ENCODE measurements at places on chromosomes 16 and 17. TPM values are rescaled to one million over a fixed set of nuclear protein-coding genes. Genes with fewer than 3 reads are reported as not detected.

Gene MTSS2
- 9.4 TPM for total RNA-seq

GRCh38 chr17:9009096-9009495, 12.2 kb upstream of the NTN1 start:
- H3K4me1 ChIP-seq: no peaks in the 10 kb centered on the region
- peaks cover 22% of the 10 kb centered on the region for H3K27me3 ChIP-seq
- DNase-seq: no peak
- no peak overlapping the region for H3K4me3 ChIP-seq
- H3K27ac ChIP-seq: no peak overlapping the region

DNA sequence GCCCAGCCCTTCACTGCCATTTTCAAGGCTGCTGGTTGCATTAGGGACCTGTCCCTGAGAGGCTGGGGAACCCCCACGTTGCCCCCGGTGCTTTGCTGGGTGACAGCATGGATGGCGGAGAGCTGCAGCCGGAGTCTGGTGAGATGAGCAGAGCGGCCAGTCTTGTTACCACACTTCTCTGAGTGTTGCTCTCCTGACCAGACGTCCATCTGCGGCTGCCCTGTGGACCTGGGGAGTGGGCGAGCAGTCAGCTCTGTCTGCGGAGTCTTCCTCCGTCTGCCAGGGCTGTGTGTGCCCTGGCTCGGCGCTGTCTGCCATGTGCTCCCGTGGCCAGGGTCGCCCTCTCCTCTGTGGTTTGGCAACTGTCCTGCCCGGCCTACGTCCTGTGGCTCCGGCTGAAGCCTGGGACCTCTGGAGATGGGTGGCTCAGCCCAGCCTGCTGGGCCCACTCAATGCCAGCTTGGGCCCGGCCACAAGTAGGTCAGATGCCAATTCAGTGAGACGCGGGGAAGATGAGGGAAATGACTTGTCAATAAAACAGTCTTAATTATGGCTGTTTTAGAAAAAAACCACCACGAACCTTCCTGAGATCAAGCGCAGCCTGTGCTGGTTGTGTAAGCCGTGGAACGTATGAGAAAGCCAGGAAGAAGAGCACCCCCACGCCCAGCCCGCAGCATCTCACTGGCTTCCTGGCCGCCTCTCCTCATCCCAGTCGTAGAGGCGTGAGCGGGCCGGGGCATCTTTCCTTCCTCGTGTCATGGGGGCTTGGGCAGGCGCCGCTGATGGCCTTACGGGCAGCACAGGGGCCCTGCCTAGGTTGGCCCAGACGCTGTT, 7.9 kb downstream of the KCTD5 start:
- H3K27ac ChIP-seq: no peak overlapping the region
- DNase-seq: no peak
- H3K27me3 ChIP-seq: no peaks in the 10 kb centered on the region
- peaks cover 8% of the 10 kb centered on the region for H3K4me1 ChIP-seq

Gene CD300A
- total RNA-seq: 6.2 TPM

DNA sequence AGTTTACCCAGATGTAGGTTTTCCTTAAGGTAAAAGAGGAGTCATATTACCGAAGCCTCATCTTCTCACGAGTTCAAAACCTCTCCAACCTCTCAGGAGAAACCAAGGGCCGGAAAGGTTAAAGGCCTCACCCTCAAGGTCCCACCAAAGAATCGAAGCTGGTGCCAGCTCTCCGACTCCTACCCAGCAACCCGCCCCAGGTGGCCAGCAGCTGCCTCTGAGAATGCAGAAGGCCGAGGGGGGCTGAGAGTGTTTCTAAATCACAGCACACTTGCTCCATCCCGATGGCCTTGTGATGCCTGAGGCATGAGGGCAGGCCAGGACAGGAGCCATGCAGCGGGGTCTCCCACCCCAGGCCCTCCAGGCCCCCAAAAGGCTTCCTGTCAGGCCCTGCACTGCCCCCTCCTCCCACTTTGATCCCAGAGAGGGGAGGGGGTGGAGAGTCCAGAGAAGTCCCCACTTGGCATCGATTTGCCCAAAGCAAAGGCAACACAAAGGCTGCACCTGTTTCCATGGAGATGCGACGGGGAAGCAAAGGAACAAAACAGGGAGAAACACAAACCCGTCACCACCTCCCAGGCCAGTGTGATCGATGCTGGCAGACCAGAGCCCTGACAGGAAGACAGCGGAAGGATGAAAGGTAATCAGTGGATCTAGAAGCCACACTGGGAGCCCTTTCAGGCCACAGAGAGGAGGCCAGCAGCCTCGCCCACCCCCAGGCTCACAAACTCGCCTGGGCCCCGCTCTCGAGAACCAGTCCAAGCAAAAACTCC, 39.0 kb downstream of the CUEDC1 start:
- H3K4me3 ChIP-seq: no peak overlapping the region
- H3K4me1 ChIP-seq: peaks cover 10% of the 10 kb centered on the region
- H3K27me3 ChIP-seq: no peaks in the 10 kb centered on the region

Gene MVP
- total RNA-seq: 132 TPM

DNA sequence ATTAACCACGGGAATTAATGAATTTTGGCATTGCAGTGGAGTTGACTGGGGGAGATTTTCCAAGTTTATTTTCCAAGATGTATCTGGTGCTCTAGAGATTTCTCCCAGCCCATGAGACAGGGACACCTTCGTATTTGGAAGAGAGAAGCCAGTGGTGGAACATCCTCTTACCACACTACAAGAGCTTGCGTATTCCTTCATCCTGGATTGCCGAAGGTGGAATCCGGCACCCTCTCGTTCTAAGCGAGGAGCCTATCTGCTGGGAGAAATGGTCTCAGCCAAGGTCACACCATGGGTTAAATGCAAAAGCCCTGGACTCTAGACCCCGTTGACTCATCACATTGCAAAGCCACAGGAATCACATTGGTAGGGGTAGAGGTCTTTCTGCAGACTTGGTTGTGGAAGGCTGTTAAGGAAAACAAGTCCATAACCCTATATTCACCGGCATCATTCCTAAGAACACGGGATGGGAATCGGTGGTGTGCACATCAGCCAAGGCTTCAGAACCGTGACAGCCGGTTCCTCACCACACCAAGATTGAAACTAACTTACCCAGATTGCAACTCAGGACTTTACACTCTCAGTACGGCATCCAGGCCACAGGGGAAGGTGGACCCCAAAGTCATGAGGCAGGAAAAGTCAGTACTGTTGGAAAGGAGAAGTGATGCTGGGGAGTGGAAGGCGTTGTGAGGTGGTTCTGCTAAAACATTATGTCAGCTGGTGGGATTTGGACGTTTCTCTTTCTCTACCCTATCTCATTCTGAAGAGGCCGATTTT, 259.8 kb downstream of the CPPED1 start:
- H3K36me3 ChIP-seq: no peaks in the 10 kb centered on the region
- H3K4me3 ChIP-seq: no peak overlapping the region
- H3K27ac ChIP-seq: no peak overlapping the region
- DNase-seq: no peak

- H3K27me3 ChIP-seq: no peaks in the 10 kb centered on the region
- no peak for DNase-seq
- H3K4me1 ChIP-seq: no peaks in the 10 kb centered on the region
- H3K27ac ChIP-seq: no peak overlapping the region
- H3K4me3 ChIP-seq: no peak overlapping the region
- H3K36me3 ChIP-seq: no peaks in the 10 kb centered on the region
Observed at GRCh38 chr17:19785854-19786253, 37.8 kb upstream of the ALDH3A1 start.

- no peak overlapping the region for H3K4me3 ChIP-seq
- H3K27me3 ChIP-seq: no peaks in the 10 kb centered on the region
- H3K27ac ChIP-seq: no peak overlapping the region
- no peak for DNase-seq
- H3K4me1 ChIP-seq: no peaks in the 10 kb centered on the region
- H3K36me3 ChIP-seq: no peaks in the 10 kb centered on the region
Observed at GRCh38 chr17:58228679-58229078, 9.6 kb upstream of the MKS1 start.

GRCh38 chr16:49921791-49922456, 66.0 kb upstream of the ZNF423 start:
- no peaks in the 10 kb centered on the region for H3K36me3 ChIP-seq
- H3K27me3 ChIP-seq: no peaks in the 10 kb centered on the region
- H3K27ac ChIP-seq: no peak overlapping the region
- H3K4me1 ChIP-seq: no peaks in the 10 kb centered on the region

- H3K27ac ChIP-seq: no peak overlapping the region
- DNase-seq: no peak
- no peaks in the 10 kb centered on the region for H3K4me1 ChIP-seq
- H3K4me3 ChIP-seq: no peak overlapping the region
- no peaks in the 10 kb centered on the region for H3K27me3 ChIP-seq
Observed at GRCh38 chr17:42040818-42041217, 9.6 kb downstream of the C17orf113 start.

DNA sequence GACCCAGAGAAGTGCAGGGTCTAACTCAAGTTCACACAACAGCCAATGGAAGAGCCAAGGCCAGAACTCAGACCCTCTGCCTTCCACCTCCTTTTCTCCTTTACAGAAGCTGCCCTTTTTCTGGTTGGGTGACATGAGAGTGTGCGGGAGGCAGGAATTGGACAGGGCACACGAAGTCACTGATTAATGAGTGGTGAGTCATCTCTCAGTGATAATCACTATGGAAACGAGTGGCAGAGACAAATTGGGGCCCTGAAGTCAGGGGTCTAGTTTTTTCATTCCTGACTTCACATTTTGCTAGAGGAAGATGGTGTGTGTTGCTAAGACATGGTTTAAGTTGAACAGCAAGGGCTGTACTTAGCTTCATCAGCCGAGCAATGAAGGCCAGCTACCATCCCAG, 312.7 kb upstream of the CCL2 start:
- no peak overlapping the region for H3K27ac ChIP-seq
- no peak for DNase-seq
- no peak overlapping the region for H3K4me3 ChIP-seq
- H3K4me1 ChIP-seq: no peaks in the 10 kb centered on the region

DNA sequence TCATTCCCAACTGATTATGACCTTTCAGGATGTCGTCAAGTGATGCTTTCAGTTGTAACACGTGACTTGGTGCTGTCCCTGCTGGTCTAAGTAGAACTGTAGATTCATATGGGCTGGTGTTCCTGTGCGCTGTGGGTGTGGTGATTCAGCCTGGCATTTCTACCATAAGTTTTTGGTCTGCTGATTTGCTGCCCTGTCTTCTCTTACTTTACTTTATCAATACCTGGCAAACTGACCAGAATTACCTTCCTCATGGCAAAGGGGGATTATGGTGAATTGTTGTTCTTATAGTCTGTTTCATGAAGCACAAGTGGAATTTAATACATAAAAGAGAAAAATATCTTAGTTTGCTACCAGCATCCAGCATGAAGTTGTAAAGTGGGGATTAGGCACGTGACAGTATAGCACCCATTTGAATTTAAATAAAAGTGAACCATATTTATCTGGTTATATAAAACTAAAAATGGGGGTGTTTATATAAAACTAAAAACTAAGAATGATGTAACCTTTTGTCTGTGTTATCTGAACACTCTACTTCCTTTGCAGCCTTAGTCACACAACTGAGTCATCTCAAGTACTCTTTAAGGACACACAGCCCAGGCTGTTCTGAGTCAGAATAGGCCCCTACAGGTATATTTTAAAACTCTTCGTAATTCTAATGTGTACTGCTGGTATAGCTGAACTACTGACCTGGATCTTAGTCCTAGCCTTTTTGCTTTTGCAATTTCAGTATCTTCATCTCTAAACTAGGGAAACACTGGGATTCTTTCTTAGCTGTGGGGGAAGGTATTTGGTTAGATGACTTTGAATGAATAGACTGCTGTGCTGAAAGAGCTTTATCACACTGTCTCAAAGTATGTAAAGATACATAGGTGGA, 28.3 kb downstream of the TTC19 start:
- no peak for DNase-seq
- no peak overlapping the region for H3K4me3 ChIP-seq
- H3K27me3 ChIP-seq: no peaks in the 10 kb centered on the region
- H3K4me1 ChIP-seq: no peaks in the 10 kb centered on the region

Gene NPW
- not detected for total RNA-seq

DNA sequence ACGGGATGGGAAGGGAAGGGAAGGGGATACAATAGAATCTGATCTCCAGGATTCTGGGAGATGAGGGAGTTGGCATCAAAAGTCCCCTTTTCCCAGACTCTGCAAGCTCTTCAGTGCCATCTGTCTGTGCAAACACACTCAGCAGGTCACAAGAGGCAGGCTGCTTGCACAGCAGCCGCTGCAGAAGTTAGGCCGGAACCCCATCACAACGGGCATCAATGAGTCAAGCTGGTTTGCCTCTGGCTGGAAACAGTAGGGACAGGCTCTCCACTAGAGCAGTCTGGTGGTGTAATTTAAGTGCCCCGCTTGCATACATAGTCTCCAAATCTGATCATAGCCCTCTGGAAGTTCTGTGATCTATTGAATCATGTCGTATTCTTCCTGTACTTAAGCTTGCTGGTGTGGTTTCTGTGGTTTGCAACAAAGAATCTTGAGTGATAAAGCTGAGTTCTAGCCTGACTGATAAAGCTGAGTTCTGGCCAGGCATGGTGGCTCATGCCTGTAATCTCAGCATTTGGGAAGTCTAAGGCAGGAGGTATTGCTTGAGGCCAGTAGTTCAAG, 33.7 kb upstream of the KDM8 start:
- no peaks in the 10 kb centered on the region for H3K36me3 ChIP-seq
- H3K27ac ChIP-seq: no peak overlapping the region
- H3K4me3 ChIP-seq: no peak overlapping the region
- H3K4me1 ChIP-seq: no peaks in the 10 kb centered on the region
- H3K27me3 ChIP-seq: no peaks in the 10 kb centered on the region

Gene SLC12A4
- total RNA-seq: 32.1 TPM

DNA sequence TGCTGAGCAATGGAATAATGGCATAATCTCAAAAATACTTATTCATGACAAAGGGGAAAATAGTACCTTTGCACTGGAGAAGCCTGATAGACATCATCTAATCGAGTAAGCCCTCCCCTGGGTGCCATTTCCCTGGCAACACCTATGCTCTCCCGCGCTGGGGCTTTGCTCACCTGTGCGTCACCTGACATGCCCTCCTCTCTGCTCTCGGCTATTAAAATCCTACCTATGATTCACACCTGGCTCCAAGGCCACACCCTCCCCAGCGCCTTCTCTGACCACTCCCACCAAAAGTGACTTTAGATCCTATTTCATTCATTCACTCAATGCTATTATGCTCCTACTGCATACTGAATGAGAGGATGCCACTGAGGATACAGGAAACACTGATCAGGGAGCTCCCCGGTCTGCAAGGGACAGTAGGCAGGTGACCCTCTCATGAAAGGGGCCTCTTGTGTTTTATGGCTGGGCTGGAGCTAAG, 83.9 kb downstream of the NT5M start:
- no peaks in the 10 kb centered on the region for H3K27me3 ChIP-seq
- no peaks in the 10 kb centered on the region for H3K36me3 ChIP-seq
- H3K27ac ChIP-seq: no peak overlapping the region
- DNase-seq: no peak
- H3K4me3 ChIP-seq: no peak overlapping the region

DNA sequence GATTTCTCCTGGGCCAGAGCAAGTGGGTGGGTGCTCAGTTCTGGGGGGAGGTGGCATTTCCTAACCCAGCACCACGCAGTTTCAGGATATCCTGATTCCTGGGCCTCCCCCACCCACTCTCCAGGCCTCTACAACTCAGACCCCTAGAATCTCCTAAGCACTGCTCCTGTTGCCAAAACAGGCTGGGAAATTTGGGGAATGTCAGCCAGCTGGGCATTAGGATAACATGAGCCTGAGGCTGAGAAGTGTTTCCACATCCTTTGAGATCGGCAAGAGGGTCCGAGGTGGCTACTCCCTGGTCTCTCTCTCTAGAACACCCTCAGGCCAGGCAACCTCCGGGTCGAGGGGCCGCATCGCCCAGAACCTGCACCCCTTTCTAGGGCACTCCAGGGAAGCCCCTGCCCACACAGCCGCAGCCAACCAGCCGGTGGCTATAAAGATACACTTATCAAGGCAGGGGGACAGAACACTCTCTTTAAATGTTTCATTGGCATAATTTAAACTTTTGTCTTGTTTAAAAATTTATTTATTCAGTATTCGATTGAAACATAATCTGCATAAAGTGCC, 23.6 kb downstream of the TBC1D16 start:
- H3K36me3 ChIP-seq: no peaks in the 10 kb centered on the region
- H3K4me3 ChIP-seq: no peak overlapping the region
- no peak overlapping the region for H3K27ac ChIP-seq
- H3K27me3 ChIP-seq: no peaks in the 10 kb centered on the region
